Urinary bladder (tissue), 4 donors: ENCODE measurements at places on chromosomes 1 and 21. TPM values are rescaled to one million over a fixed set of nuclear protein-coding genes. Genes with fewer than 3 reads are reported as not detected.

SLC25A33 gene
- polyA plus RNA-seq = 2.8 TPM

FMN2 gene
- polyA plus RNA-seq = 0.23 TPM

TBX19 gene
- polyA plus RNA-seq = 1.8 TPM

DIO1 gene
- polyA plus RNA-seq = 0.08 TPM

DNA sequence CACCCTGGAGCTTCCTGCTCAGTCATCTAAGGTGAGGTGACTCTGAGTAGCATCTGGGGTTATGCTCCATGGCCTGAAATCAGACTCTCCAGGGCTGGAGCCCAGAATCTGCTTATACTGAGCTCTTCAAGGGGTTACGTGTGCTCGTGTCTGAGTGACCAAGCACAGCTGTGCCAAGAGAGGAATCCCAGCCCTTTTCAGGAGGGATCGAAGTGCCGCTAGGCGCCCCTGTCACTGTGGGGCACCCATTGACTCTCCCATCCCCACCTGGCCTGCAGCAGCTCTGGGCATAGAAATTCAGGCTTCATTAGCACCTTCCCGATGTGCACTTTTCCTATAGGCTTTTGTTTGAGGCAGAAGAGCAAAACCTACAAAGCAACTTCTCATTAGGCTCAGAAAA lies 13.8 kb downstream of the VASH2 start:
- DNase-seq = no peak

GRCh38 chr1:186785503-186785902 lies 43.2 kb upstream of the PLA2G4A start:
- no peak for DNase-seq

DNA sequence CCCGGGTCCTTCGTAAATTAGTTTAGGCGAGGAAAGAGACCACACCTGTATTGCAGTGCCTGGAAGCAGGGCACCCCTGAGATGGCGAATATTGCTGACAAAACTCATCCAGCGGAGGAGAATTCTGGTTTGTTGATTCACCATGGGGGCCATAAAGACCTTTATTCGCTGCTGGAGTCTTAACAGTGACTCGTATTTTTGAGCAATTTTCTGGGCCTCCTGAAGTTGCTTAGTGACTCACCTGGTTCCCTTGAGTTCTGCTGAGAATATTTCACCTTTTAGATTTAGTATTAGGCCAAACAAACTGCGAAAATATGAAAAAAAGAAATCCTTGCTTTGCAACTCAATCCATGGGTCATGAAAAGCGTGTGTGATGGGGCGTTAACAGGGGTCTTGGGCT lies 20.6 kb upstream of the H6PD start:
- DNase-seq = no peak

DNA sequence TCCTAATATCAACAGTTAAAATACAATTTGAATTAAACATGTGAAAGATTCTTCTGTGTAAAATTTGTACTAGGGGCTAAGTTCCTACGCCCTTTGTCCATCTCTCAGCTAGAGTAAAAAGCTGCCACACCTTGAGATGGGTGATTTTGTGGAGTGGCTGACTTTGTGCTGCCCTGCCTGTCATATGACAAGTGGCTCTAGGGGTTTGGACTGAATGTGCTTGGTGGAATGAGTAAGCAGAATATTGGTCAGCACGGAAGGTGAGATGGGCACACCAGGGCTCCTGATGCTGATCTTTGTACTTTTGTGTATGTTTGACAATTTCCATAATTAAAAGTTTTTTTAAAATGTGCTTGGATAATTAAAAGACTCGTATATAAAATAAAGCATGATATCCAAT lies 133.6 kb upstream of the SLC45A1 start:
- DNase-seq = no peak
